ENCODE measurements at places on chromosomes 1 and 21.

DNA sequence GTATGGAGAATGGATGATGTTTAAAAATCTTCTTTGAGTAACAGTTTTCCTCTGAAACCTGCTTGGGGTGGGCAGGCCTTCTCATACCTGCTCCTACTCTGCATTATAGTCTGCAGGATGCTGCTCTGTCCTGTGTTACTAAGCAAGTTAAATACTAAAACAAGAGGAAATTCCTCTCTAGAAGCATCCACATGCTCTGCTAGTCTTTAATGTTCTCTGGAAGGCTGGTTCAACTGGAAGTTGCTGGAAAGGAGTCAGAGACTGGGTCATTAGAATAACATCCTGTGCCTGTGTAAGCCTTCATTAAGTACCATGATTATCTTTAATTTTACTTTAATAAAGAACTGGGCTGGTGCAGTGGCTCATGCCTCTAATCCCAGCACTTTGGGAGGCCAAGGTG, 5.8 kb downstream of the SELP start:
- H3K4me3 ChIP-seq: no peak overlapping the region
- DNase-seq: no peak
- peak overlapping the region; percentile 87 for H3K27ac ChIP-seq

- no peaks in the 10 kb centered on the region for H3K4me1 ChIP-seq
- no peaks in the 10 kb centered on the region for H3K36me3 ChIP-seq
- peaks cover 7% of the 10 kb centered on the region for H3K27me3 ChIP-seq
- H3K27ac ChIP-seq: no peak overlapping the region
- no peak overlapping the region for H3K4me3 ChIP-seq
Measured at GRCh38 chr1:177172866-177173265, 2.1 kb downstream of the BRINP2 start.

- H3K36me3 ChIP-seq: peaks cover 6% of the 10 kb centered on the region
- no peaks in the 10 kb centered on the region for H3K27me3 ChIP-seq
- H3K4me3 ChIP-seq: no peak overlapping the region
- no peaks in the 10 kb centered on the region for H3K4me1 ChIP-seq
Measured at GRCh38 chr1:173496757-173497320, 19.7 kb downstream of the PRDX6 start.

DNA sequence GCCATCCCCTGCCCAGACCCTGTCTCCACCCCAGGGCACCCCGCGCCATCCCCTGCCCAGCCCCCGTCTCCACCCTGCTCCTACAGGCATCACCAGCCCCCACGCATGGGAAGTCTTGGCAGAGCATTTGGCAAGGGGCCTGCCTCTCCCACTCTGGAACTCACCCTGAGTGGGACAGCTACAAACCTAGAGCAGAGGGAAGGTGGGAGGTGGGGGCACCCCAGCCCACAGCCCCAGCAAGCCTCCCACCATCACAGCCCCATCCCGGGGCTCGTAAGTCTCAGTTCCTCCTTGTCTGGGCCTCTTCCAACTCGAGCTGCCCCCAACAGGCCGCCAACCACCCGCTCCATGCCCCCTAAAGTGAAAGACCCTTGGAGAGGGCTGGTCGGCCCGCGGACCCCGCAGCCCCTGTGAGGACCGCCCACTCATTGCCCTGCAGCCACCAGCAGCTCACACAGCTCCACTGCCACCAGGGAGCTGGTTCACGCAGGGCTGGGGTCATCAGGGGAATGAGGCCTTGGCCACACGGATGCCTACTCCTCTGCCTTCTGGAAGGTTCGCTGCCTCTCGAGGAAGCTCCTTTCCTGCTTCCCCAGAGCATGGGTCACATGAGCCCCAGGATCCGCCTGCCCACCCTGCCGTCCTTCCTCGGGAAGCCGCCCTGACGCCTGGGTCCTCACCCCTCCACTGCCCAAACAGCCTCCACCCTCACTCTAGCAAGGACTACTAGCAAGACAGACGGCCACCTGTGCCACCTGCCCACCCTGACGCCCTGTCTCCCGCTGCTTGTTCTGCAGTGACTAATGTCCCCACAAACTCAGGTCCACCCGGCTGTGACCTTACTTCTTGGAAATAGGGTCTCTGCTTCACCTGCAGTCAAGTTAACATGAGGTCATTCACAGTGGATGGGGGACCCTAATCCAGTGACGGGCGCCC, 14.4 kb downstream of the MEGF6 start:
- no peak for DNase-seq
- peaks cover 15% of the 10 kb centered on the region for H3K4me1 ChIP-seq
- peaks cover 1% of the 10 kb centered on the region for H3K27me3 ChIP-seq
- no peaks in the 10 kb centered on the region for H3K36me3 ChIP-seq
- no peak overlapping the region for H3K4me3 ChIP-seq

DNA sequence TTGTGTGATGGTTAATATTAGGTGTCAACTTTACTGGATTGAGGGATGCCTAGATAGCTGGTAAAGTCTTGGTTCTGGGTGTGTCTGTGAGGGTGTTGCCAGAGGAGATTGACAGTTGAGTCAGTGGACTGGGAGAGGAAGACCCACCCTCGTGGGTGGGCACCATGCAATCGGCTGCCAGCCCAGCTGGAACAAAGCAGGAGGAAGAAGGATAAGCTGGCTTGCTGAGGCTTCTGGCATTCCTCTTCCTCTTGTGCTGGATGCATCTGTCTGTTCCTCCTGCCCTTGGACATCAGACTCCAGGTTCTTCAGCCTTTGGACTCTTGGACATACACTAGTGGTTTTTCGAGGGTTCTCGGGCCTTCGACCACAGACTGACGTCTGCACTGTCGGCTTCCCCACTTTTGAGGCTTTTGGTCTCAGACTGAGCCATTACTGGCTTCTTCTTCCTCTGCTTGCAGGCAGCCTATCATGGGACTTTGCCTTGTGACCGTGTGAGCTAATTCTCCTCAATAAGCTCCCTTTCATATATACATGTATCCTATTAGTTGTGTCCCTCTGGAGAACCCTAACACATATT, 184.3 kb upstream of the LMO4 start:
- peaks cover 29% of the 10 kb centered on the region for H3K27me3 ChIP-seq
- no peak overlapping the region for H3K4me3 ChIP-seq
- H3K4me1 ChIP-seq: no peaks in the 10 kb centered on the region
- no peak overlapping the region for H3K27ac ChIP-seq
- no peaks in the 10 kb centered on the region for H3K36me3 ChIP-seq

DNA sequence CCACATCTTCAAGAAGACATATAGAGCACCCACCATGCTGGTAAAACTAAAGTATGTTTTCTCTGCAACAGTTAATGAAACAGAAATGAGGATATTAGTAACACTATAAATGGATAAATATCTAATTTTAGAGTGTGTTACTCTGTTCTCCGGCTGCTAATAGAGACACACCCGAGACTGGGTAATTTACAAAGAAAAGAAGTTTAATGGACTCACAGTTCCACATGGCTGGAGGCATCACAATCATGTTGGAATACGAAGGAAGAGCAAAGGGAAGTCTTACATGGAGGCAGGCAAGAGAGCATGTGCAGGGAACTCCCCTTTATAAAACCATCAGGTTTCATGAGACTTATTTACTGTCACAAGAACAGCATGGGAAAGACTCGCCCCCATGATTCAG, 287.2 kb downstream of the SRGAP2C start:
- H3K27me3 ChIP-seq: no peaks in the 10 kb centered on the region
- H3K27ac ChIP-seq: no peak overlapping the region
- no peak overlapping the region for H3K4me3 ChIP-seq
- DNase-seq: no peak

- no peak overlapping the region for H3K27ac ChIP-seq
- peaks cover 83% of the 10 kb centered on the region for H3K27me3 ChIP-seq
- peaks cover 20% of the 10 kb centered on the region for H3K4me1 ChIP-seq
- no peak overlapping the region for H3K4me3 ChIP-seq
Measured at GRCh38 chr1:170663404-170664092, 383 bp upstream of the PRRX1 start.

DNA sequence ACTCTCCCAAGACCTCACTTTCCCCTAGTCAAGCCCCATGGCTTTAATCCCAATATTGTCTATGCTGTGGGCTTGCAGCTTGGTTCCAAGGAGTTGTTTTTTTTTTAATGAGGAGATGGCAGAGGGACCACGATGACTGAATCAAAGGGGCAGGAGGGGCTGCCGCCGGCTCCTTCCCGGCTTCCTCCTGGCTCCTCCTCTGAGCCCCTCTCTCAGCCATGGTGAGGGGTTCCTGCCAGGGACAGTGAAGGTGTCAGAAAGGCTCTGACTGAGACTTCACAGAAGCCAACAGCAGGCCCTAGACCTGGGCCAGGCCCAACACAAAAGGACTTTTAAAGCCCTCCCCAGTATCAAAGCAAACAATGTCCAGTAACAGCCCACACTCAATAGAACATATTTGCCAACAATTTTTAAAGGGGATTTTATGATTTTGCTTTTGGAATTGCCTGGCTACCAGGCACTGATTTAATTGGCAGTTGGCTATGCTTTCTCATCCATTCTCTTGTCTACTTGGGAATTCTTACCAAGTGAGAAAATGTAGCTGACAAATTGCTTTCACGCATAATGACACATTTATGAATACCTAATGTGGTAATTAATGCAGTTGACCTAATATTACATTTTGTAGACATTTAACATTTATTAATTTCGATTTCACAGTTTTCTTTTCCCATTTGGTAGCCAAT, 54.2 kb downstream of the FBXO2 start:
- no peak overlapping the region for H3K4me3 ChIP-seq
- H3K4me1 ChIP-seq: no peaks in the 10 kb centered on the region

DNA sequence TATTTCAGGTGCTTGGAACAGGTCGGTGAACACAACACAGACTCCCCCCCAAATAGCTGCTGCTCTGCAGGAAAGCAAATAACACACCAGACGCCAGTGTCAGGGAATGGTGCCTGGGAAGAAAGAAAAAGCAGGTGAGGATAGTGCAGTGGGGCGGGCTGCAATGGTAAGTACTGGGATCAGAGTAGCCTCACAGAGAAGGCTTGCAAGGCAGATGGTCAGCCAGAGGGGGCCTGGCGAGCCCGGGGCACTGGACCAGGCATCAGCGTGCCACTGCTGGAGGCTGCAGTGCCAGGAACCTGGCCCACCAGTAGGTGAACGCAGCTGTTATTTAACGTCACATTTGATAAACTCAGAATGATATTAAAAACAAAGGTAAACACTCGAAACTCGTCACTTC, 60.0 kb downstream of the POFUT2 start:
- no peaks in the 10 kb centered on the region for H3K36me3 ChIP-seq
- peaks cover 42% of the 10 kb centered on the region for H3K4me1 ChIP-seq
- no peak for DNase-seq
- peak overlapping the region; percentile 50 for H3K27ac ChIP-seq

- peaks cover 1% of the 10 kb centered on the region for H3K27me3 ChIP-seq
- H3K27ac ChIP-seq: peak within 1 kb of the TSS; percentile 80
- H3K4me3 ChIP-seq: peak within 1 kb of the TSS; percentile 84
- peaks cover 23% of the 10 kb centered on the region for H3K36me3 ChIP-seq
- peak; percentile 70 for DNase-seq
Measured at GRCh38 chr1:151839457-151840403, at the start of gene C2CD4D. Gene C2CD4D (minus strand): TSS chr1:151839820. CDS start chr1:151838989, 831 bp downstream.

DNA sequence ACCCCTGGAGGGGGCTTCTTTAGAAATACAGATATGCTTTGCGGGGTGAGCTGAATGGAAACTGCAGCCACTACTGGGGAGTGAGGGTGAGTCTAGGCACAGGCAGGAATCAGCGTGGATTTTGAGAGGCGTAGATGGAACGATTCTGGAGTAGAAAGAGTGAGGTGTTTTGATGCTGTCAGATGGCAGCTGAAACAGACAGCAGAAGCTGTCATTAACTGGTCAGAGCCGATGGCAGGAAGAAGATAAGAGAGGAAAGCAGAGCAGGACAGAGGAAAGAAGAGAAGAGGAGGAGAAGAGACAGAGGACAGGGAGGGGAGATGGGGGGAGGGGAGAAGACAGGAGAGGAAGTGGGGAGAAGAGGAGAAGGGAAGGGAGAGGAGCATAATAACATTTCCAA, 138.5 kb downstream of the LRIG2 start:
- H3K4me1 ChIP-seq: no peaks in the 10 kb centered on the region
- H3K27me3 ChIP-seq: peaks cover 12% of the 10 kb centered on the region
- no peak overlapping the region for H3K4me3 ChIP-seq
- no peak overlapping the region for H3K27ac ChIP-seq

- no peak for DNase-seq
- H3K4me3 ChIP-seq: no peak overlapping the region
- H3K36me3 ChIP-seq: no peaks in the 10 kb centered on the region
- no peaks in the 10 kb centered on the region for H3K4me1 ChIP-seq
- H3K27me3 ChIP-seq: no peaks in the 10 kb centered on the region
Measured at GRCh38 chr21:16536140-16536539, 806.4 kb downstream of the USP25 start.

DNA sequence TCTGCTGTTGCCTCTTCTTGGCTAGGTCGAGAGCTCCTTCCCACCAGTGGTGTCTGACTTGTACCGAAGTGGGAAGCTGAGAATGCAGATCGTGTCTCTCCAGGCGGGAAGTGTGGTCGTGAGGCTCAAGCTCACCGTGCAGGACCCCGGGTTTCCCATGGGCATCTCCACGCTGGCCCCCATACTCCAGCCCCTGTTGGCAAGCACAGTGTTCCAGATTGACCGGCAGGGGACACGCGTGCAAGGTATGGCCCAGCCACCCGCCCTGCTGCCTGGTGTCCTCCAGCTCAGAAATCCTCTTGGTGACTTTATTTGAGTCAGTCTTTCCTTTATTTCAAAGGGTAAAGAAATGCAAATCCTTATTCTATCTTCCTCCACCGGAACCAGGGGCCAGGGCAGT, 32.7 kb downstream of the UMODL1 start:
- H3K27me3 ChIP-seq: no peaks in the 10 kb centered on the region
- no peak overlapping the region for H3K4me3 ChIP-seq
- H3K36me3 ChIP-seq: no peaks in the 10 kb centered on the region
- DNase-seq: no peak
- no peak overlapping the region for H3K27ac ChIP-seq

- H3K4me3 ChIP-seq: no peak overlapping the region
- DNase-seq: peak; percentile 54
- peaks cover 4% of the 10 kb centered on the region for H3K36me3 ChIP-seq
- no peaks in the 10 kb centered on the region for H3K27me3 ChIP-seq
Measured at GRCh38 chr1:67211589-67212563, 45.6 kb downstream of the IL23R start.

GRCh38 chr1:6025269-6026094, 20.2 kb upstream of the KCNAB2 start:
- no peaks in the 10 kb centered on the region for H3K27me3 ChIP-seq
- peak overlapping the region; percentile 96 for H3K4me3 ChIP-seq
- peak overlapping the region; percentile 95 for H3K27ac ChIP-seq
- peaks cover 49% of the 10 kb centered on the region for H3K4me1 ChIP-seq
- H3K36me3 ChIP-seq: peaks cover 29% of the 10 kb centered on the region
